ENCODE measurements at places on chromosomes 2 and 18. TPM values are rescaled to one million over a fixed set of nuclear protein-coding genes. Genes with fewer than 3 reads are reported as not detected.

CYP20A1 gene
- total RNA-seq: 12.7 TPM

SANBR gene
- total RNA-seq: 4.6 TPM

IL1F10 gene
- total RNA-seq: not detected

VWC2L gene
- total RNA-seq: under 0.01 TPM

CEP192 gene
- total RNA-seq: 21.0 TPM

RIT2 gene
- total RNA-seq: not detected

LRRTM4 gene
- total RNA-seq: not detected

RND3 gene
- total RNA-seq: under 0.01 TPM

THUMPD2 gene
- total RNA-seq: 7.5 TPM

DNA sequence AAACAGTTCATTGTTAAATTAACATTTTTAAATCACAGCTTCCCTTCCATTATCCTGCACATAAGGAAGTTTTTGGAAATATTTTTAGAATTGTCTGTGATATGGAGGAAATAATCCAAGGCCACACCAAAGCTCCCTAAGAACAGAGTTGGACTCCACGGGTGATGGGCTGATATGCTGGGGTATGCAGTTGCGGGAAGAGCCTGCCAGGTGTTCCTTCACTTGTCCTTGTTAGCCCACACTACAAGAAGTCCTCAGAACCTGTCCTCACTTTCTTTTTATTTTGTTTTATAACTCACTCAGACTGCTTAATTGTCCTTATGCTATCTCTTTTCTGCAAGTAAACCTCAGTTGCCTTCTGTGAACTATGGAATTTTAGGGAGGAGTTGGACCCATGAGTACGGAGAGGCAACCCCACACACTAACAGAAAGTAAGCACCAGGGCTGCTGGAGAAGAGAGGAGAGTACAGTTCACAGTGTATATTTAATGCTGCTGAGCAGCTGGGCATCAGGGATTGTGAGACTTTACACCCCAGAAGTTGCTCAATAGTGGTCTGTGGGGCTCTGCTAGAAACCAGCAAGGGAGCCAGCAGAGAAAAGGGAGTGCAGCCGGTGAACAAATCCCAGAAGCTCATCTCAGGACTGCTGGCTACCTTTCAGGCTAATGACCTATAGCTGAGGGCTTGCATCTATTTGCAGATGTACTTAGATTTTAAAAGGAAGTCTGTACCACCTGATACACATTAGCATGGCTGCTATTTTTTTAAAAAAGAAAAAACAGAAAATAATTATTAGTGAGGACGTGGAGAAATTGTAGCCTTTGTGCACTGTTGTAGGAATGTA, 280.1 kb upstream of the STON1 start:
- no peak for DNase-seq

DNA sequence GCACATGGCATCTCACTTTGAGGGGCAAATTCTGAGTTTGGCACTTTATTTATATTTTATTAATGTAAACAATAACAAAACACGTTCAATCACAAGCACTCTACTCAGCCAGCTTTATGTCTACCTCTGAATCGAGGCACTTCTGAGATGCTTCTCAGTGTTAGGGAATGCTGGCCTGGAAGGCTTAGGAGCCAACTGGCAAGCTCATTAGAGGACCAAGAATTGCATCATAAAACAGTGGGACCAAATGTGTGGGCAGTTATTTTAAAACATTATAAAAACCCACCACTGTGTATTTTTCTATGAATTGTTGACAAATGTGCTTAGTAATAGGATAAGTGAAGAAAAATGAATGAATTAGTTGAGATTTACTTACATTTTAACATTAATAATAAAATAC, 46.8 kb upstream of the SMIM21 start:
- DNase-seq: no peak

DNA sequence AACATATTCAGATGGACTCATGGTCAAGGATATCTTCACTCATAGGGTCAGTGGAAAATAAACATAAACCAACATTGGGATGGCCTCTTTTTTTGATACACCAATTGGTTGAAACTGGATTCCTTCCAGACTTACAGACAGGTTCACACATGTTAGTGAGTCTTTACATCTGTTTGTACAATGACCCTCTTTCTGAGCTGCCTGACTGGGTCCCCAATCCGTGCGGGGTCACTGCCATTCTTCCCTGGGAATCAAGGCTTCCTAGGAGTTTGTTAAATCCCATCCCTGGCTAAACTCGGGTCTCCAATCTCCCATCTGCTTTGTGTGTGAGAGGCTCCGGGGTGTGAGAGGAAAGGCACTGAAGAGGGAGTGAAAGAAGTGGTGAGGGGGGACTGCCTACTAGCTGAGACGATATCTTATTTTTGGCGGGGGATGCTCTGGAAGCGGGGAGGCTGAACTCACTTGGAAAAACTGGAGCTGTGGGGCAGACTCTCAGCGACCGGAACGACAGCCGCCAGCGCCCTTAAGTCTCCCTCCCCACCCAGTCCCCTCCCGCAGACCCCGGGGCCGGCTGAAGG, 487 bp downstream of the STARD6 start:
- peak; percentile 8 for DNase-seq

GRCh38 chr2:68309426-68309825, 10.3 kb downstream of the CNRIP1 start:
- no peak for DNase-seq

DNA sequence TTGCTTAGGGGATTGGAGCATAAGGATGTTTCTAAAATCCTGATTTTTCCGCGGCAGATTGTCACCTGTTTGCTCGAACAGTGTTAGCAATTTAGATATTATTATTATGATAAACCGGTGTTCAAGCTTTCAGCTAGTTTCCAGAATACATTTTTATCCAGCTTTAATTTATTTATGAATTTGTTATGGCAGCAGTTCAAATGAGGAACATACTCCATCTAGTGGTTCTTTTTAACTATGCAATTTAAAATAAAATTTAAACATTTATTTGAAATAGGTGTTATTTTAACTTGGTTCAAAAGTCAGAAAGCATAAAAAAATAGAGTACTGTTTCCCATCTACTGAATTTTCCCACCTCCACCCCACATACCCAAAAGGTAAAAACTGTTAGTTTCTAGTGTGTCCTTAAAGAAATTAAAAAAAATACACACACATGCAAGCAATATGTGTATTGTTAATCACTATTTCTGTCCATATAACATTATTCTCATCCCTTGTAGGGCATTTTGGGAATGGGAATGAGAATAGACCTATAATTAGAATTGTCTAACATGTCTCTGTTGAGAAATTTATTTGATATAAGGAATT, 23.2 kb downstream of the ACOXL start:
- DNase-seq: no peak

- no peak for DNase-seq
These were observed 2.4 kb downstream of the MTCL1 start for GRCh38 chr18:8707556-8708300.

- DNase-seq: no peak
These were observed 67.3 kb downstream of the B3GNT2 start for GRCh38 chr2:62263076-62263715.

DNA sequence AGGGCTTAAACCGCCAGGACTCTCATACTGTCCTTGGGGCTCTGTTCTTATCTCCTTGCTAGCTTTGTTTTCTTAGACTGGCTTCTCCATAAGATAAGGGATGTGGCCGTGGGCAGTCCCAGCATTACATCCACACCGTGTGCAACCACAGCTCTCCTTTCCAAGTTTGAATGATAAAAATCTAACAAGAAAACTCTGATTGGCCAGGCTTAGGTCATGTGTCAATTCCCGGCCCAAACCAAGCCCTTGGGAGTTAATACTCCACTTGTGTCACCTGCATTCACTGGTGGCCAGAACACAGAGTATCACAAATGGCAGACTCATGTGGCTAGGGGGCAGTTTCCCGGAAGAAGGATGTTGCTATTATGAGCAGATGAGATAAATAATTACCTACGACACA, 43.2 kb upstream of the KDM3A start:
- no peak for DNase-seq

DNA sequence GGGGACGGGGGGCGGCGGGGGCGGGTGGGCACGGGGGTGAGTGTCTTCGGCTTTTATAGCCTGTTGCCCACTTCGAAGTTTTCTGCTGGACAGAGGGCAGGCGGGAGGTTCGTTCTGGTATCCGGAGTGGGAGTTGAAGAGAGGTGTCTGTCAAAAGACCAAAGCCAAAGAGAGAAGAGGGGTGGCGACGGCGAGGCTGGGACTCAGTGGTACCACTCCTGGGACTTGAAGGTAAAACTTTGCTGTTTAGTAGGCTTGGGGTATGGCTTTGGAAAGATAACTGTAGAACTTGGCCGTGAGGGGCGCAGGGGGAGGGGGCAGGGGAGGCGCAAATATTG, 215.8 kb upstream of the DTNA start:
- no peak for DNase-seq

DNA sequence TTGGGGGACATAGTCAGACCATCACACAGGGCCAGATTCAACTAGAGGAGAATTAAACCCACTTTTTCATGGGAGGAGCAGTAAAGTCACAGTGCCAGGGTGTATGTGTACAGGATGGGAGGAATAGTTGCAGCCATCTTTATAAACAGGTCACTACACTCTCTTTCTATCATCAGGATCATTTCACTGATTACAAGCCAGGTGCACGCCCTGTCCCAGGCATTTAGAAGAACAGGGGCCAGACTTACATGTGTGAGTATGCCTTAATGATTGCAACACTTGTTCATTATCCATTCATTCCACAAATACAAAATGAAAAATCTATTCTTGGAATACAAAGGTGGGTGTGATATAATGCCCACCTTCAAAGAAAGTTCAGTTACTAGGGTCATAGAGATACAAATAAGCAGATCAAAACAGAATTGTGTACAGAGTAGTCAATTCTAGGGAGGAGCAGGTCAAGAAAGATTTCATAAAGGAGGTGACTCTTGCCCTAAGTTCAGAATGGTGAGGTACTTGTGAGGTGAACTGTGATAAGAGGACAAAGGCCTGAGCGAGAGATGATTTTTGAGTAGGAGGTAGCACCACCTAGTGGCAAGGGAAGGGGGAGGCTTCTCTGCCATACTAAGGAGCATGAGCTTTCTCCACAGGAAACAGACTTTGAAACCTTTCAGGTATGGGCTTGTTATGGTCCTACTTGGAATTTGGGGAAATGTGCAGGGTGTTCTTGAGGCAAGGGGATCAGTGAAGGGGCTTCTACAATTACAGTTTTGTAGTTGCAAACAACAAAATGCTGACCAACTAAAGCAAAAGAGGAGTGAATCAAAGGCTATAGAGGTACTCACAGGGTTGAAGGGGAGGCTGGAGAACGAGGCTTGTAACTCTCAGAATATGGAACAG, 156.3 kb downstream of the SUCLG1 start:
- DNase-seq: peak; percentile 28

GRCh38 chr2:66771359-66771976, 336.5 kb downstream of the MEIS1 start:
- DNase-seq: no peak

DNA sequence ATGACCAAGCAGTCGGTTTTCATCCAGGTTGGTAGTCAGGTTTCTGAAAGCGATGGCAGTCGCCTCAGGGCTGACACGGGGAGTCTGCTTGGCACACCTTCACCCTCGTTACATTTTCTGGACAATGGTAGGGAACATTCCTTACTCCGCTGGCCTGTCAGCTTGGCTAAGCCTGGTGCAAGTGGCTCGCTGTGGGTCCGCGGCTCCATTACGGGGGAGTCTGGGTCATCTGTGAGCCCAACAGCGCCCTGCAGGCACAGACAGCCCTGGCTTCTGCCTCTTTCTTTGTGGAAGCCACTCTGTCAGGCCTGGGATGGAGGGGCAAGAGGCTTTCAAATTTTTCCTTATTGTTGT, 95.6 kb downstream of the HDAC4 start:
- no peak for DNase-seq

DNA sequence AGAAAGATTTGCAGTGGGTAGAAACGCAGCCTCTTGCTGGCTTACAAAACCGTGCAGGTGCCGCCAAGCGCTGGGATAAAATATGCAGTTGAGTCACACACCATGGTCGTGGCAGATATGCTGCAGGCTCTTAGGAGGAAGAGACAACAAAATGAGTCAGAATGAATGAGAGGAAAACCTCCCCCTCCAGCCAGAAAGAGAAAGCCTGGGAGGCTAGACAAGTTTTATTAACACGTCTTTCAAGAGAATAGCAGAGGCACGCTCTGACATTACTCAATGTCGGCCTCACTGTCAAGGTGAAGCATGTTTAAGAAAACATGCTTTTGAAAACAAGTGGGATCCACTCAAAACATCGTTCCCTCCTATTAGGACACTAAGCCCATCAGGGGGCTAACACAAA, 37.1 kb upstream of the ZCCHC2 start:
- DNase-seq: no peak

DNA sequence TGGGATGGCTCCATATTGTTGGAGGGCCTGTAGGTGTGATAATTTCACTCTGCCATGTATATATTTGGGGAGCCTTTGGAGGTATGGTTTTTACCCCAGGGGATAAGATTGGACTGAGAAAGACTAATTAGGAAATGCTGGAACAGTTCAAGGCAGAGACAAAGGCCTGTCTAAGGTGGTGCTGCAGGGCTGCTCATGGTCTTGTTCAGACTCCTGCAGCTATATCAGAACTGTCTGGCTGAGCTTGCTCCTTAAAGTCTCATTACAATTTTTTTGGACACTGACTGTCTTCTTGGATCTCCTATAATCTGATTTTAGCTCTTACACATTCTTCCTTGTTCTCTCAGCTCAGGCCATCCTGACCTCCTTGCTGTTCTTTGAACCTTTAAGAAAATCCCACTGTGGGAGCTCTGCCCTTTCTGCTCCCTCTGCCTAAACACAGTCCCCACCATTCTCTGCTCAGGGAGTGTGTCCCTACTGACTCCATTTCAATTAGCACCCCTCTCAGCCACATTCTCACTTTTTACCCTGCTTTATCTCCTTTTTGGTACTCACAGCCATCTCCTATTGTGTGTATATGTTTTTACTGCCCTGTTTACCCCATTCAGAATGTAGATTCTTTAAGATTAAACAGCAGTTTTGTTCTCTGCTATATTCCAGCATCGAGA, 468.7 kb upstream of the FANCL start:
- no peak for DNase-seq

DNA sequence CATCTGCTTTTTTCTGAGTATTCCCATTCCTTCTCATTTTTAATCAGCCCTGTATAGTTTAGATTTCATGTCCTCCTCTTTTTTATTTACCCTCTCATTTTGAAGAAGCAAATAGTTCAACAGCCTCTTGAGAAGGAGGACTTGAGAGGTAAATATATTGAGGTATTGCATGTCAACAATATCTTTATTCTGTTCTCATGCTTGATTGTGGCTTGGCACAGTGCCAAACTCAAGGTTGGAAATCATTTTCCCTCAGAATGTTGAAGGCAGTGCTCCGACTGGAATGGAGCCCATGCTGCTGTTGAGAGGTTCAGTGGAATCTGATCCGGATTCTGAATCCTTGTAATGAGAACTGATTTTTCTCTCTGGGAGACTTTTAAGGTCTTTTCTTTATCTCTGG, 31.0 kb upstream of the GALNT3 start:
- DNase-seq: no peak

GRCh38 chr2:218722419-218722818, 11.8 kb downstream of the TTLL4 start:
- no peak for DNase-seq

- no peak for DNase-seq
These were observed 20.0 kb upstream of the LPIN1 start for GRCh38 chr2:11726384-11726783.
